Tibial nerve (tissue), 4 donors: ENCODE measurements at places on chromosomes 2 and 18. TPM values are rescaled to one million over a fixed set of nuclear protein-coding genes. Genes with fewer than 3 reads are reported as not detected.
A peak's percentile ranks its signal among the peaks of the same experiment; 100 is the strongest.

- DNase-seq, result peak; percentile 68
Observed at GRCh38 chr2:234335661-234336228, 161.1 kb downstream of the ARL4C start.

DNA sequence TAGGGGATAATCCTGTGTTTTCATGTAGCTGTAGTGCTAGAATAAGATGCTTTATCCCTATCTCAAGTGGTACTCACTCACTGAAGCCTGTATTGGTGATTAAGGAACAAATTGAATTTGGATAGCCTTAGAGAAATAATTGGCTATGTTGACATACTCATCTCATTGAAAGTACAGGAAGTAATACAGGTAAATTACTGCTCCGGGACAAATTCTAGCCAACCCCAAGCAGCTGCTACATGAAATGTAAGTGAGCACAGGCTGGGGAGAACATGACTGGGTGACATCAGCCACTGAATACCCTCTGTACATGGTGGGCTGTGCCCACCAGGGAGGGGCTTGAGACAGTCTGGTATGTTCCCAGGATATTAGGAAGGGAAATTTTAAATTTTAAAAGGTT lies 188.4 kb upstream of the RASGRP3 start:
- DNase-seq, result no peak

DNA sequence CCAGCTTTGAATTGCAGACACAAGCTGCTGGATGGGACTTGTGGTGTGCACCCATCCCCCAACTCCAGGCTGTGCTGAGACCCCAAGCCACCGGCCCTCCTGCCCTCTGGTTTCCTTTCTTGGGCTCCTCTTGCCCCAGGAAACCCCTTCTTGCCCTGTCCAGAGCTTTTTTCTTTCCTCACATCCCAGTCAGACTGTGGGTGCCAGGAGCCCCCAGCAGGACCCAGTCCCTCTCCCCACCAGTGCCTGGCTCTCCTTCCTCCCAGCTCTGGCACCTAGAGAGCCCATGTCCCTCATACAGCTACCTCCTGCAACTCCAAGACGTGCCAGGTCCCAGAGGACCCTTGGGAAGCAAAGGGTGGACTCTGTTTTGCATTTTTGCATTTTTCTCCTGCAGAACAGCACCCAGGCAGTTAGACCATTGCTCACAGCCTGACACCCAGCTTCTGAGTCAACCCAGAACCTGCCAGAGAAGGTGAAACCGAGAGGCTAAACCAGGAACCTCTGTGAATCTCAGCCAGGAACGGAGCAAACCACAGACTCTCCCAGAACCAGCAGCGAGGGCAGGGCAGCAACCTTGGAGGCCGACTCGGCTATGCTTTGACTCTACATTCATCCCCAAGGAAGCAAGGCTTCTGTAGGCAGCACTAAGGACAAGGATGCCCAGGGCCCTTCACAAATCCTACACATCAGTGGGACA lies 221.1 kb downstream of the ANAPC1 start:
- no peak for DNase-seq

DNA sequence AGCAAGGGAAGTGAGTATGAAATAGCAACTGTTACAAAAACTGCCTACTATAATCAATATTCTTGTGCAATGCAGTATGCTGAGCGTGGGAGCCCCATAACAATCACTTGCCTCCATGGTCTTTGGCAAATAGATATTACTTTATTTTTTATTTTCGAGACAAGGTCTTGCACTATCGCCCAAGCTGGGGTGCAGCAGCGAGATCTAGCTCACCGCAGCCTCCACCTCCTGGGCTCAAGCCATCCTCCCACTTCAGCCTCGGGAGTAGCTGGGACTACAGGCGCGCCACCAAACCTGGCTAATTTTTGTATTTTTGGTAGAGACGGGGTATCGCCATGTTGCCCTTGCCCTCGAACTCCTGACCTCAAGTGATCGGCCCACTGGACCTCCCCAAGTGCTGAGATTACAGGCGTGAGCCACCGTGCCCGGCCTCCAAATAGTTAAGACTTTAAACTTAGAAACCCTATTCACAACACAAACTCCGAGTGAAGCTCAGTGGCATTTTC lies 1.2 kb upstream of the CCNT2 start:
- DNase-seq, result no peak

DNA sequence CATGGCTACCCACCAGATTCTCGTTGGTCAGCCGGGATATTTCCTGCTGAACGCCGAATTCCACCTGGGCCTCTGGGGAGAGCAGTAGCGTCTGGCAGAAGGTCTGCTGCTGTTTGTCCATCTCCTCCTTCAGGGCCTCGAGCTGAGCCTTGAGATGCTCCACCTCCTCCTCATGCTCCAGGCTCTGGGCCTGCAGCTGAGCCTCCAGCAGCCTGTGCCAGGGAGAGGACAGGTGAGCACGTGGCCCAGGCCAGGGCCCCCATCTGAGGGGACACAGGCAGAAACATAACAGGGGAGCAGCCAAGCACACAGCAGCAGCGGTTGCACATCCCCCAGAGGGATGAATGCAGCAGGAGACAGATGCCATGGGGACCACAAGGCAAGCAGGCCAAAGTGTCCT lies 40.1 kb upstream of the ACAA2 start:
- DNase-seq, result no peak

- DNase-seq, result no peak
Observed at GRCh38 chr2:196336207-196336606, 164.8 kb upstream of the STK17B start.

GRCh38 chr2:141499123-141499522 lies 631.7 kb downstream of the LRP1B start:
- no peak for DNase-seq

- DNase-seq, result no peak
Observed at GRCh38 chr2:212005085-212005671, 533.4 kb downstream of the ERBB4 start.

- DNase-seq, result no peak
Observed at GRCh38 chr18:70220628-70221027, 15.1 kb upstream of the RTTN start.

- DNase-seq, result no peak
Observed at GRCh38 chr2:216951171-216951570, 91.3 kb upstream of the TNP1 start.

DNA sequence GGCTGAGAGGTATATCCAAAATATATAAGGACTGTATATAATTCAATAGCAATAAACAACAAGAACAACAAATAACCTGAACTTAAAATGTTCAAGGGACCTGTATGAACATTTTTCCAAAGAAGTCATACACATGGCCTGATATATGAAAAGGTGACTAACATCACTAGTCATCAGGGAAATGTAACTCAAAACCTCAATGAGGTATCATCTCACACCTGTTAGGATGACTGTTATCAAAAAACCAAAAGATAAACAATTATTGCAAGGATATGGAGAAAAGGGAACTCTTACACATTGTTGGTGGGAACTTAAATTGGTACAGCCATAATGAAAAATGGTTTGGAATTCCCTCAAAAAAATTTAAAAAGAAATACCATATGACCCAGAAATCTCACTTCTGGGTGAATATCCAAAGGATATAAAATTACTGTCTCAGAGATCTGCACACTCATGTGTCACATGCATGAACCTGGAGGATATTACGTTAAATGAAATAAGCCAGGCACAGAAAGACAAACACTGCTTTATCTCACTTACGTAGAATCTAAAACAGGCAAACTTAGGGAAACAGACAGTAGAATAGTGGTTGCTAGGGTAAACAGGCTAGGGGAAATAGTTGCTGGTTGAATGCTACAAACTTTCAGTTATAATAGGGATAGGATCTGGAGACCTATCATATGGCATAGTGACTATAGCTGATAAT lies 334.5 kb upstream of the MMADHC start:
- DNase-seq, result no peak

- DNase-seq, result no peak
Observed at GRCh38 chr18:68376926-68377325, 338.0 kb downstream of the TMX3 start.

DNA sequence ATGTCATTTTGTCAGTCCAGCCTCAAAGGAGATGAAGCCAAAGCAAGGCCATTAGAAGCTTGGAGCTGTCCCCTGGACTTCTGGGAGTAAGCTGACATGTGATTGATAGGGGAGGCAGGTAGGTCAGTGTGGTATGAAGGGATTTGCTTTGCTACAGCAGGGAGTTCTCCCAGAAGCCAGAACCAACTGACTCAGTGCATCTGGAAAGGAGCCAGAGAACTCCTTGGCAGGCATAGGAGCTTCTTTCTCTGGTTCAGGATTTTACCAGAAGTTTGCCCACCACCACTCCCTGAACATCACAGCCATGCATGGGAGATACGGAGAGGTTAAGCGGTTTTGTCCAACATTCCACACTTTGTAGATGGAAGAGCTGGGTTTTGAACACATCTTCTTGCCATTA lies 24.5 kb upstream of the KCNE4 start:
- DNase-seq, result no peak

GRCh38 chr2:7672027-7672684 lies 754.9 kb downstream of the RNF144A start:
- DNase-seq, result no peak

GRCh38 chr2:99101697-99102096 lies 39.8 kb upstream of the C2orf15 start:
- DNase-seq, result no peak

GRCh38 chr2:148813603-148814065 lies 61.4 kb upstream of the KIF5C start:
- DNase-seq, result no peak

DNA sequence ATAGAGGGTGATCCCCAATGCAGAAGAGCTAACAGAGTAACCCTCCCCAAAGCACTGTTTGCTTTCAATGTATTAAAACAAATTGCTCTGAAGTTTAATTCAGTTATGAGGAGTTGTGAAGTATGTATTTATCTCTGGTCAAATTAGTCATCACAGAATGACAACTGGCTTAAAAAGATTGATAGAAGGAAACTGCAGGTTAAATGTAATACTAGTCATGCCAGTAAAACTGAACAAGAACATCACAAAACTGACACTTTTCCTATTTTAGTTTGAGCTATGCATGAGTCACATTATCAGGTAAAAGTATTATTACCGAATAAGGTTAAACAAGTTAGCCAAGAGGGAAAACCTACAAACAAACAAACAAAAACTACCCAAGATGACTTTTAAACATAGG lies 99.0 kb upstream of the ACVR1C start:
- no peak for DNase-seq

GRCh38 chr2:79757526-79757925 lies 244.7 kb downstream of the CTNNA2 start:
- DNase-seq, result no peak

GRCh38 chr18:22563164-22563583 lies 145.5 kb upstream of the CTAGE1 start:
- peak; percentile 40 for DNase-seq

- no peak for DNase-seq
Observed at GRCh38 chr2:234958746-234959395, 7.1 kb downstream of the SH3BP4 start.

DNA sequence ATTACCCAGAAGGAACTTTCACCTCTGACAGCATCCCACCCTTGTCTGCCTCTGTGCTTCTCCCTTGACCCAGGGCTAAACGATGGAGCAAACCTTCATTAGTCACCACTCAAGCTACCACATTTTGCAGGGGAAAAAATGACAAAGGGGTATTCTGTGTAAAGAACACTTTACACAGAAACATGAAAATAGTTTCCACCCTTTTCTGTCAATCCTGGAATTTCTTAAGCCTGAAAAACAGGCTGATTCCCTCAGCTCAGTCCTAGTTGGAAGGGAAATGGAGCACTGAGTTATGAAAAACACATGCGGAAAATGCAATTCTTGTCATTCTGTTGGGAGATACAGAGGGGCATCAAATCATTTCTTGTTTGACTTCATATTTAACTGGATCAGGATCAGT lies 175.0 kb upstream of the HNRNPA3 start:
- DNase-seq, result no peak

Gene GAREM1
- total RNA-seq, result 32.1 TPM

Gene KCNE4
- total RNA-seq, result 12.2 TPM

Gene TIA1
- 74.1 TPM for total RNA-seq

Gene CRYBA2
- not detected for total RNA-seq

Gene ASPRV1
- 11.2 TPM for total RNA-seq

Gene IL1RN
- not detected for total RNA-seq

Gene IL36G
- total RNA-seq, result not detected

Gene CPSF3
- 21.6 TPM for total RNA-seq

Gene ARHGEF4
- total RNA-seq, result 16.3 TPM
